Activated CD4-positive, alpha-beta memory T cell treated with anti-CD3 and anti-CD28 coated beads for 36 hours (primary cell): ENCODE measurements at places on chromosomes 3 and 15. TPM values are rescaled to one million over a fixed set of nuclear protein-coding genes. Genes with fewer than 3 reads are reported as not detected.

DNA sequence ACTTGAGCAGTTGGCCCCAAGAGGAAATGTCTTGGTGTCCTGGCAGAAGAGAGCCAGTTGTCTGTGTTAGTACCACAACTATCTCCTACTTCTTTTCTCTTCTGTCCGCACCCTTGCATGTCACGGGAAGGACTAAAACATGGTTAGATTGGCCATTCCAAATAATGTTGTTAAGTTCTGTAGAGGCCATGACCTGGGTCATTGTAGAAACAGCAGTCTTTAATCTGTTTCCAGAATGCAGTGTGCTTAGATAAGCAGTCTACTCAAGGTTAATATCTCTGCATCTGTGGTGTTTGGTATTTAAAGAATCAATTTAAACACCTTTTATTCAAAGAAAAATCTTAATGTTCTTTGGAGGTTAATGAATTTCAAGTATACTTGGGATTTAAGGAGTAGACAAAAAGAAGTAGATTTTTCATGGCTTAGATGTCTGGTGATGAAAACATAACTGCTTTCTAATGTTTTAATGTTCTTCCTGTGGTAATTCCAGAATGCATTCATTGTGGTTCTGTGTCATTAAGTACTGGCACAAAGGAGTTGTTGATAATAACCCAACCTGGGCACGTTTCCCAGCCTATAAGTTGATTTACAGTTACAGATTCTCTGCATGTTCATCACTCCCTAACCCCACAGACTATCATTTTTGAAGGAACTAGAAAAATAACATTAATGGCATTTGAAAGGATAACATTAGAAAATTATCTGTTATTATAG is 58.9 kb downstream of the TMEM108 start:
- H3K27me3 ChIP-seq = no peaks in the 10 kb centered on the region
- H3K36me3 ChIP-seq = no peaks in the 10 kb centered on the region
- H3K27ac ChIP-seq = no peak overlapping the region

GRCh38 chr3:171018156-171018935 is 8.2 kb downstream of the SLC2A2 start:
- no peaks in the 10 kb centered on the region for H3K36me3 ChIP-seq
- no peak overlapping the region for H3K27ac ChIP-seq
- DNase-seq = no peak
- H3K4me1 ChIP-seq = no peaks in the 10 kb centered on the region
- H3K4me3 ChIP-seq = no peak overlapping the region

- H3K27me3 ChIP-seq = no peaks in the 10 kb centered on the region
- no peak overlapping the region for H3K4me3 ChIP-seq
These were observed 45.3 kb upstream of the MAGEF1 start for GRCh38 chr3:184757022-184757651.

GRCh38 chr3:127749787-127750225 is 72.5 kb downstream of the MGLL start:
- H3K27me3 ChIP-seq = peaks cover 13% of the 10 kb centered on the region
- H3K27ac ChIP-seq = no peak overlapping the region

DNA sequence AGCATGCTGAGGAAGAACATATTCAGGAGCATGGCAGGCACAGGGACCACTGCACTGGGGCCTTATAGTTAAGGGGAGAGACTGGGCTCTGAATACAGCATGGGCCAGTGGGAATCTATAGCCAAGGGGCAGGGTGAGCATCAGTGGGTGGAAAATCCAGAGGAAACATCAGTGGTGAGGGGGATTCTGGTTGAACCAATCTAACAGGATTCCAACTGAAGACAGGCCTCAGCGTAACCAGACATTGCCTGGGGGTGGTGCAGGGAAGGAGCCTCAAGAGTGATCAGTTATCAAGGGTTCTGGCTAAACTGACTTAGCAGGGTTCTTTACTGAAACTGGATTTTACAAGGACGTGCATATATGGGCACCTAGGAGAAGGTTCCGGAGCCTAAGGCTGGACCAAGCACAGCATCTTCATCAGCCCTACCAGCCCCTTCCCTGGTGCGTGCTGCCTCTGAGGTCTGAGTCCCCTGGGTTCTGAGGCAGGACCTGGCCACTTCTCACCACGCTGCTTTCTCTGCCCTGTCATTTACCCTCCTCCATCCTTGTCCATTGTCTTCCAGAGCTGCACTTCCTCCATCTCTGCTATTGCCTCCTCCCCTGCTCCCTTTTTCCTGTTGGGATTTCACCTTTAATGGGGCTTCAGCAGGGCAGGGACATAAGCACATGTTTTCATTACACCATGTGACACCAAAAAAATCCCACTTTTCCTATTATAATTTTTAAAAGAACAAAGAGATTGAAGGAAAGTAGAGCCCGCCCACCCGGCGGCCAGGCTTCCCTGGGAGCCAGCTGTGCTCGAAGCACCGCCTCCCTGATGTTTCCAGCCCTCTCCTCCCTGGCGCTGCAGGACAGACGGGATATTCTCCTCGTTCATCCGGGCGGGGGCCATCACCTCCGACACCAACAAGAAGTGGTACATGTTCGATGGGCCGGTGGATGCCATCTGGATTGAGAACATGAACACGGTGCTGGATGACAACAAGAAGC is 52.1 kb downstream of the DNAH1 start:
- no peak for DNase-seq
- H3K36me3 ChIP-seq = peaks cover 8% of the 10 kb centered on the region
- no peak overlapping the region for H3K27ac ChIP-seq
- H3K4me1 ChIP-seq = peaks cover 3% of the 10 kb centered on the region
- no peaks in the 10 kb centered on the region for H3K27me3 ChIP-seq

- no peaks in the 10 kb centered on the region for H3K36me3 ChIP-seq
- no peak for DNase-seq
- H3K4me3 ChIP-seq = no peak overlapping the region
- H3K27ac ChIP-seq = no peak overlapping the region
These were observed 10.3 kb downstream of the DCBLD2 start for GRCh38 chr3:98890965-98891910.

DNA sequence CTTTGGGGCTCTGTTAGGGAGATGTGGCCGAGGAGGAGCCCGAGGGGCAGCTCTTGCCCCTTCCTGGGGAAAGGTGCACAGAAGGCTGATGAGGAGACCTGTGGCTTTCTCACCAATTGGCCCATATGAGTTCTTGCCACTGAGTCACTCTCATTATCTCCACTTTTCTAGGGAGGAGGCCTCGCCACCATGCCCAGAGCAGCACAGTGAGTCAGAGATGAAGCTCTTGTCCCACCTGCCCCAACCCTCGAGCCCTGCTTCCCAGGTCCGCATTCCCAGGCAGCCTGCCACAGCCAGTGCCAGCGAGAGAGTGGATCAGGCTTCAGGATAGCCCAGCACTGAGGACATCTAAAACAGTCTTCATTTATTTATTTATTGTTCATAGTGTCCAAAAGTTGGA is 53.5 kb downstream of the AMOTL2 start:
- no peaks in the 10 kb centered on the region for H3K4me1 ChIP-seq
- no peaks in the 10 kb centered on the region for H3K36me3 ChIP-seq
- DNase-seq = no peak
- no peak overlapping the region for H3K27ac ChIP-seq

DNA sequence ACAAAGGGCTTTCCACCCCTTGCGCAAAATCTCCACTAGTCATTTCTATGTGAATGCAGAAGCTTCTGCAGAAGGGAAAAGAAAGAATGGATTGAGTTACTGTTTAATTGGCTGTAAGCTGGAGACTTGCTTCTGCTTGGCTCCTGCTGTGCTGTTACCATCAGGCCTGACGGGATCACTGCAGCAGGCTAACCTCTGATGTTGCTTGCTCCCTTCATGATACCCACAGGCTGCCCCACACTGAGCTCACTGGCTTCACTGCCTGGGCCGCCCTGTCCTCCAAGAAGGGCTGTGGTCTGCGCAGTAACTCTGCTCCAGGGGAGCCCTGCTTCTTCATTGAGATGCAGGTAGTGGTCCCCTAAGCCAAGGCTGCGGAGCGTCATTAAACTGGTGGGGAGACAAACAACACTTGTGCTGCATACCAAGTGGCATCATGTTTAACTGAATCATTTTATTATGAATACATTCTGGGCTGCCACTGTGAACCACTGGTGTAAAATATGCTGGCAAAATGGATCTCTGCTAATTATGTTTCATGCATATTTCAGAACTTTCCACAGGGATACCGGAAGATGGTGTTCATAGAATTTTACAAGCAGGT is 78.6 kb downstream of the WDR49 start:
- H3K27me3 ChIP-seq = peaks cover 3% of the 10 kb centered on the region
- no peak overlapping the region for H3K4me3 ChIP-seq
- DNase-seq = no peak

- H3K27me3 ChIP-seq = no peaks in the 10 kb centered on the region
- no peak overlapping the region for H3K4me3 ChIP-seq
- no peaks in the 10 kb centered on the region for H3K4me1 ChIP-seq
- H3K27ac ChIP-seq = no peak overlapping the region
These were observed 517.2 kb upstream of the CBLB start for GRCh38 chr3:106386050-106386449.

GRCh38 chr3:16994854-16995525 is 110.2 kb downstream of the PLCL2 start:
- no peaks in the 10 kb centered on the region for H3K36me3 ChIP-seq
- no peak for DNase-seq
- H3K27ac ChIP-seq = no peak overlapping the region

- H3K4me1 ChIP-seq = no peaks in the 10 kb centered on the region
- no peaks in the 10 kb centered on the region for H3K27me3 ChIP-seq
- peaks cover 38% of the 10 kb centered on the region for H3K36me3 ChIP-seq
- H3K27ac ChIP-seq = no peak overlapping the region
- no peak for DNase-seq
- no peak overlapping the region for H3K4me3 ChIP-seq
These were observed 38.9 kb downstream of the EFCAB12 start for GRCh38 chr3:129389572-129389937.

- no peak overlapping the region for H3K4me3 ChIP-seq
- no peak for DNase-seq
- peaks cover 3% of the 10 kb centered on the region for H3K27me3 ChIP-seq
- no peaks in the 10 kb centered on the region for H3K4me1 ChIP-seq
These were observed 34.6 kb upstream of the RHCG start for GRCh38 chr15:89530976-89531375.

DNA sequence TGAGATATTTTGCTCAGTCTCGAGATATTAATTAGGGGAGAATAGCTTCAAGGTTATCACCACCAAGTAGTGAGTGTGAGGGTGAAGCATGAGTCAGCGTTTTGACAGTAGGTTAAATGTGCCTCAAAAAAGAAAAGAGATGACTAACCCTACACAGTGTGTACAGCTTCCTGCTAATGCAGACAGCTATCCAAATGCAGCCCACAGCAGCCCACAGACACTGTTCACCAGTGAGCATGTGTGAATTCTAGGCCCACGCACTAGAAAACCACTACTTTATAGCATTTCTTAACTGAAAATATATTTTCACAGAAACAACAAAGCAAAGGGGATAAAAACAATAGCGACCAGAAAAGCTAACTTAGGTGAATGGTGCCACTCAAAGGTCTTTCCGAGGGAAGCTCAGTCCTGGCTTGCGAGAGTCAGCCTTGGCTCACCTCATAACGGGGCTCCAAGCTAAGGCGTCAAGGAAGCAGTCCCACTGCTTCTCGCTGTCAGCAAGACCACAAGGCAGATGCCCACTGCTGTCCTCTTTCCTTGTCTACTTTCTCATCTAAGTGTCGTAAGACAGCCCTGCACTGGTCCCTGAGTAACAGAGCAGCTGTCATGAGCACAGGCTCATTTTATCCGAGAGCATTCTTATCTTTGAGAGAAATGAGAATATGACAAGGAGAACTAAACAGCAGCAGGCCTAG is 47.6 kb downstream of the TXNRD3 start:
- peaks cover 5% of the 10 kb centered on the region for H3K27me3 ChIP-seq
- no peak overlapping the region for H3K4me3 ChIP-seq
- peak; percentile 24 for DNase-seq

DNA sequence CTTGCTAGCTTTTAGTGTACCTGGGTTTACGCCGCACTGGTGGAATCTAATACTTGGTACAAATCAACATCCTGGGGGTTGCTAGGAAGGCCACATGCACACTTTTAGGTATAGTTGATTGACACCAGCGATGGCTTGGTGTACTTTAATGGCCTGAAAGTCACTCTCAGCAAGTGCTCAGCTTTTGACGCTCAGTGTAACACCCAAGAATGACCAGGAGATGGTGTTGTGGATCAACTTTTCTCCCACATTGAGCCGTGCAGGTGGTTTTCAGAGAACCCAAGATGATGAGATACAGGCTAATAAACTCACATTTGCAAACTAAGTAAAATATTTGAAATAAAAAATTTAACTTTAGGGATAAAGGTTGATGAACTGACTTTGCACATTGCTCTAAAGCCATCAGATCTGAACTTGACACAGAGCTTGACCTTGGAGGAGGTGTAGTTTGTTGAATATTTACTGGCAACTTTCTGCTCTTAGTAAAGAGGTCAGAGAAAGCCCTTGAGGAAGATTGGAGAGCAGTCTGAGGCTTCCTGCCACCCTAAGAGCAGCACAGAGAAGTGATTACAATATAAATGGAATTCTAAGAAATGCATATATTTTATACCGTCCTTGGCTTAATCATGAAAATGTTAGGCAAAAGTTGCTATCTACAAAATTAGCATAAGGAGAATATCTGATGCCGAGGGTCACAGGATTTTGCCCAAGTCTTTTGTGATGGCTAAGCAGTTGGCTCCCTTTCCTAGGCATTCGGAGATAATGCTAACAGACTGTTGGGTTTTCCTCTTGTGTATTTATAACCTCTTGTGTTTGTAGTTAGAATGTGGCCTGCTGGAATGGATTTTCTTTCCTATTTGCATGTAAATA is 143.4 kb upstream of the RASGRP1 start:
- DNase-seq = peak; percentile 46
- H3K36me3 ChIP-seq = no peaks in the 10 kb centered on the region
- no peaks in the 10 kb centered on the region for H3K27me3 ChIP-seq
- no peak overlapping the region for H3K27ac ChIP-seq

- H3K27ac ChIP-seq = no peak overlapping the region
- H3K27me3 ChIP-seq = no peaks in the 10 kb centered on the region
- peaks cover 3% of the 10 kb centered on the region for H3K4me1 ChIP-seq
- no peak for DNase-seq
- H3K4me3 ChIP-seq = no peak overlapping the region
- H3K36me3 ChIP-seq = no peaks in the 10 kb centered on the region
These were observed 13.9 kb upstream of the SENP2 start for GRCh38 chr3:185572183-185572582.

The ATP8B4 gene
- total RNA-seq = 4.2 TPM

The SI gene
- not detected for total RNA-seq

The NCEH1 gene
- 4.6 TPM for total RNA-seq

The ATP2B2 gene
- not detected for total RNA-seq
